Mesenteric fat pad (tissue), 1 donor: ENCODE measurements at places on chromosomes 12 and 14. TPM values are rescaled to one million over a fixed set of nuclear protein-coding genes. Genes with fewer than 3 reads are reported as not detected.

DNA sequence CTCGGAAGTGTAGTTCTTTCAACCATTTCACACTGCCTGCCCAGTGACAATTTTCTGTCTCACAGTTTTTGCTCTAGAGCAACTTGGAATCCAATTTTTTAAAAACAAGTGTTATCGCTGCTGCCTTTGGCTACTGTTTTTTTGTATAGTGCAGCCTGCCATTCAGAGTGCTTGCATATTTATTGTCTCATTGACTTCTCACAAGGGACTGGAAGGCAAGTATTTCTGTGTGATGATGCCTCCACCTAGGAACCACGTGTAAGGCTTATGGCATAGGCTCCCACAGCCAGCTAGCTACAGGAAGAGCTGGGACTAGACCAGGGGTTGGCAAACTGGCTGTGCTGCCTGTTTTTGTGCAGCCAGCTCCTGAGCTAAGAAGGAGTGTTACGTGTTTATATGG is 903 bp downstream of the PARPBP start:
- no peak for DNase-seq

GRCh38 chr14:65361920-65362319 is 50.6 kb upstream of the FUT8 start:
- DNase-seq, result no peak

DNA sequence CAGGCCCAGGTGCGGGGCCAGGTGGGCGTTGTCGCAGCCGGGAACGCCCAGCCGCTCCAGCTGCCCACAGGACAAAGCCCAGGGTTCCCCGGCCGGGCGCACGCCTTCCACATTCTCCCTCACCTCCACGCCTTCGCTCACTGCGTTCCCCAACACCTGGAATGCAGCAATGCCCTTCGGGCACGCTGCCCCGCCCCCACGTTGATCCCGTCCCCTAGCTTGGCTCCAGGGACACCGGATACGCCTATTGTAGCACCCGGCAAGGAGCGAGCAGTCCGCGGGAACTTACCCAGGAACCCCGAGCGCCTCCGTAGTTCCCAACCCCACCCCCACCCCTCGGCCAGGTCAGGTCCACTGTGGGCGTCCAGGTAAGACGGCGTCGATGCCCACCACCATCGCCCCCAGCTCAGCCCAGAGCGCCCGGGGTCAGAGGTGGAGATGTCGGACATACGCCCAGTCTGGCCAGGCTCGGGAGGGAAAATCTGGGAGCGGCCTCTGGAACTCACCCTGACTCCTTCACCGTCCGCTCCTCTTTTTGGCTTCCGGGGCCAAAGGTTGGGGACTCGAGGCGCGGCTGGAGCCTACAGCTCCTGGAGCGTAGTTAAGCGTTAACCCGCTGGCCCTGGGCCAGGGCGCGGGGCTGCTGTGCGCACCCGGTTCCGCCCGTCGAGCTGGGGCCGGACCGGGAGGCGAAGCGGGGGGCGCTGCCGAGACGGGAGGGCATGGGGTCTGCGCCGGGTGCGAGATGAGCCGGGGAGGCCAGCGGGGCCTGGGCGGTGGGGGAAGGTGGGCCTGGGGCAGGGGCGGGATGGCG is 594 bp upstream of the CEP170B start:
- no peak for DNase-seq

DNA sequence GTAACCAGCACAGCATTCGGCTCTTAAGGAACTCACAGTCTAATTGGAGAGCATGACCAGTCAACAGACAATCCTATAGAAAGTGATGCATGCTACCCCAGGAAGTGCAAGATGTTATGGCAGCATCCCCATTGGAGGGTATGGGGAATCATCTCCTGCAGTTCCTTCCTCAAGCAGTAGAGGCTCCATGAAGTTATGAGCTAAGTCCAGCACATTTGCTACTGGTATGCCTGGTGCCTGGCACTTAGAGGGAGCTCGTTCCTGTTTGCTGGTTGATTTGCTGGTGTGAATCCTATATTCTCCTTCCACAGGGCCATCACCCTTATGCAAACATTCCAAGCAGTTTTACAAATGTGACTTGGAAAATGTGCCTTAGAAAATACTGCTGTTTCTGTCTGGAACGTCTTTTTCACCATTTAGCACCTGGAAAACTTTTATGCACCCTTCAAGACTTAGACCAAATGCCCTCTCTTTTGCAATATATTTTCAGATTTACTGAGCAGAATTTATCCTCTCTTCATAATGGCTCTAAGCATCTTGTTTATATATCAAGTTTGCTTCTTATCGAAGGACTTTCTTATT is 136.1 kb upstream of the WSCD2 start:
- no peak for DNase-seq

GRCh38 chr12:9724023-9724422 is 8.9 kb downstream of the CLECL1 start:
- DNase-seq, result no peak

Gene LALBA
- total RNA-seq, result not detected

DNA sequence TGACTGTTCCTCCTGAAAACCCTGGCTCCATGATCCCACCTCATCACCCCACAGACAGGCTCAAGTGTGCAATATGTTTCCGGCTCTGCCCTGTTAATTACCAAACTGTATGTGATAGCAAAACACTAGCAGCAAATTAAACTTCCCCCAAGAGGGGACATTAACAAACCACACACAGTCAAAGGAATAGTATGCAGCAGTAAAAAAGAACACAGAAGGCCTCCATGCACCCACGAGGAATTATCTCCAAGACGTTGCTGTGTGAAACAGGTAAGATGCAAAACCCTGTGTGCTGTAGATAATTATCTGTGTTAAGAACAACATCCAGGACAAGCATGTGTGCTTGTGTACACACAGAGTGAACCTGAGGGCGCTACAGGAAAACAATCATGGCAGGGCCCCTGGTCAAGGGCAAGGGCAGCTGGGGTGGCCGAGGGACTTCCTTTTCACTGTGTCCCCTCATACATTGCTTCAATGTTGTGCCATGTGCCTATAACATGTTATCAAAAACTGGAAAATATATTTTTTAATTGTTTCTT is 35.8 kb downstream of the ITPK1 start:
- no peak for DNase-seq

Gene TXNDC16
- total RNA-seq, result 3.6 TPM

- DNase-seq, result no peak
Measured at GRCh38 chr12:92585115-92585727, 117.6 kb upstream of the PLEKHG7 start.

DNA sequence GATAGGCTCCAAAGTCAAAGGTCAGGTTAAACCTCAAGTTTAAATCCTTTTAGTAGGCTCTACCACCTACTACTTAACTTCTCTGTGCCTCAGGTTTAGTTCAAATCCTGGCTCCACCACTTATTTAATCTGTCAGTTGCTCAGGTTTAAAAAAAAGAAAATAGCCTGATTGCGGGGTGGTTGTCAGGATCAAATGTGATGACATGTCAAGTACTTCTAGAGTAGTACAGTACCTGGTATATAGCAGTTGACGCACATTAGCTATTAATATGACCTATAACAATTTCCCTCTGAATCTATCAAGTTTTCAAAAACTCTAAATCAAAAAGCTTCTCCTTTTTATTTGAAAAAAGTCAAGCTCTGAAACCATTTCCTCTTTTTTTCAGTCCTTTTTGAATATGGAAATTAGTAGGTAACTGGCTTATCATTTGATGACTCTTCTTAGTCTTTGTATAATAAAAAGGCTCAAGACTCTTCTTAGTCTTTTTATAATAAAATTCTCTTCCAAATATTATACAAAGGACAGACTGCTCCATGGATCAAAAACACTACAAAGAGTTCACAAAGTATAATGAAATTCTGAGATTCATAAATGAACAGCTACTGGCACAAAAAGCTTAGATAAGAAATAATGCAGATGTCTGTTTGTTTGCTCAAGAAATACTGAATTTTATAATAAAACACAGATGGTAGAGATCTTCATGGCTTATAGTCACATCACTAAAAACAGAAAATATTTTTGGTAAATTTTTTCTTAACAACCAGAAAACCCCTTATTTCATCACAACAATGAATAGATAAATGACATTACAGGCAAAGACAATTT is 5.0 kb downstream of the OSBPL8 start:
- DNase-seq, result no peak
